CD14-positive monocyte (primary cell): ENCODE measurements at places on chromosomes 3 and 15.
A peak's percentile ranks its signal among the peaks of the same experiment; 100 is the strongest.

GRCh38 chr3:86984271-86984670 lies 6.7 kb downstream of the VGLL3 start:
- no peak for DNase-seq

DNA sequence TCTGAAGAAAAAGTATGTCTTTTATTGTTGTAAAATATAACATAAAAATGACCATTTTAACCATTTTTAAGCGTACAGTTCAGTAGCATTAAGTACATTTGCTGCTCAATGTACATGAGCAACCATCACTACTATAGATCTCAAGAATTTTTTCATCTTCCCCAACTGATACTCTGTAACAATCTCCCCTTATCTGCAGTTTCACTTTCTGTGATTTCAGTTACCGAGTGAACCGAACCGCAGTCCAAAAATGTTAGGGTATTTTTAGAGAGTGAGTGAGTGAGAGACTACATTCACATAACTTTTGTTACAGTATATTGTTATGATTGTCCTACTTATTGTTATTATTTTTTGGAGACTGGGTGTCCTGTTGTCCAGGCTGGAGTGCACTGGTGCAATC lies 9.0 kb upstream of the SLC25A26 start:
- DNase-seq = no peak

GRCh38 chr15:32872621-32873283 lies 154.9 kb downstream of the GREM1 start:
- no peak for DNase-seq

DNA sequence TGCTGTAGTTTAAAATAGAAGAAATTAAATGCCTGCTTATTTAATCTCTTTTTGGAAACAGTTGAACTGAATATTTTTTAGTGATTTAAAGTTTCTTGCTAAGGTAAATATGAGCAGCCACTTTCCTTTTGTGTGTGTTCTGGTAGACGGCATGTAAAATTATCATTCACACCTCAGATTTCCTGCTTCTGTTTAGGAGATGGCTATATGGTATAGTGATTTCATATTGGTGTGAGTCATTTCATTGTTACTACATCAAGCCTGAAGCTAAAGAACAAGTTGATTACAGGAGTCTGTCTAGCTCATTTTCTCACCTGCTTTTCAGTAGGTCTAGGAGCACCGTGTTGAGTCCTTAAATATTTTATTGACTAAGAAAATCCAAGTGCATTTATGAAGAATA lies 2.2 kb downstream of the LRCH3 start:
- peak; percentile 11 for DNase-seq

GRCh38 chr3:18233987-18234716 lies 191.0 kb downstream of the SATB1 start:
- no peak for DNase-seq

GRCh38 chr15:89105147-89105546 lies 16.9 kb downstream of the ABHD2 start:
- DNase-seq = peak; percentile 40

DNA sequence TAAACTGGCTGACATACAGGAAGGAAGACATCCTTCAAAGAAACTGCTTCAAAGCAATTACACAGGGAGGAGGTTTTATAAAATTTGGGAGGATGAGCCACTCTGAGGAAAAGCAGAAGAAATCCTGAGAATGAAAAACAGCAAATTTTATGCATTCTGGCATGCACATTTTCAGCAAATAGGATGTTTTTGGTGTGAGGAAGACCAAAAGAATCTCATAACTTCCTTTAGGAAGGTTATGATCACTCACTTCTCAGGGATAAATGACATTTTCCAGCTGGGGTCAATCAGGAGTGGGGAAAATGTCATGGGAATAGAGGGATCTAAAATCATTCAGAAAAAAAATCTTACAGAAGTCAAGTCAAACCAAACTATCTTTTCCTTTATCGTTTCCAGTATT lies 371.7 kb upstream of the CNTN6 start:
- no peak for DNase-seq

- DNase-seq = no peak
Observed at GRCh38 chr3:107063351-107063750, 313.9 kb upstream of the CCDC54 start.

GRCh38 chr3:10932596-10932995 lies 60.0 kb upstream of the SLC6A1 start:
- no peak for DNase-seq

DNA sequence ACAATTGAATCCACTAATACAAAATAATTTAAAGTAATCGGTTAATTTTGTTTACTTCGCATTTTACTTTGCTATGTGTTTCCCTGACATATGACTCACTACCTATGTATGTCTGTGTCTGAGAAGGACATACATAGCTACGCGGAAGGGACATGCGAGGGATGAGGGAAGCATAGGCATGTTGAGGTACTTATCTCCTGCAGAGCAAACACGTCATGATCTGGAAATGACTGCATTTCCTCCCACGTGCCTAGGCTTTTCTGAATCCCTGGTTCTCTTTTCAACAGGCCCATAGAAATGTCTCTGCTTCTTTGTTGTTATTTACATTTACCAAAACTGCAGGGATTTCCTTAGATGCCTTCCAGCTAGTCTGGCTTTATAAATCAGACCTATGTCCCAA lies 27.5 kb downstream of the ALCAM start:
- DNase-seq = no peak

DNA sequence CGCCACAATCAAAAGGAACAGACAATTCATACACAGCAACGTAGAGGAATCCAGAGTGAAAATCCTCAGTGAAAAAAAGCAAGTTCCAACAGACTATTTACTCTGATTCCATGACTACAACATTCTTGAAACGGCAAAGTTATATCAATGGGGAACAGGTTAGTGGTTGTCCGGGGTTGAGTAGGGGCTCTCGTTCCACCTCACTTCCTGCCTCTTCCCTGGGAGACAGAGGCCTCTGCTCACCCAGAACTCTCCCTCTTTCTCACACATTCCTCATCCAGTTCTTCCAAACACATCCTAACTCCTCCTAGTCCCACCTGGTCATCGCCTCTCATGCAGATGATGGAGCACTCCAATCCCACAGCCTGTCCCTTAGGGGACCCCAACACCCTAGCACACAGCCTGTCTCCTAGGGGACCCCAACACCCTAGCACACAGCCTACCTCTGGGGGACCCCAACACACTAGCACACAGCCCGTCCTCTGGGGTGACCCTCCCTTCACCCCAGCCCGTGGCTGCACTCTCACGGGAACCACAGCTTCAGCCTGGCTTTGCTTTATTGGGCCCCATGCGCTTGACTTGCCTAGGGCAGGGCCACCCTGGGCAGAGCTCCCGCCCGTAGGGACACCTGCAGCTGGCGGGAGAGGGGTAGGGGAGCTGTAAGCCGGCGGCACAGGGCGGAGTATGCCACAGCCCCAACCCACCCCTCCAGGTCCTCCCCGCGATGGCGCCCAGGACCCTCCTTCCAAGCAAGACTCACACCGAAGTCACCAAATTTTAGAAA lies 5.2 kb downstream of the OCA2 start:
- no peak for DNase-seq

DNA sequence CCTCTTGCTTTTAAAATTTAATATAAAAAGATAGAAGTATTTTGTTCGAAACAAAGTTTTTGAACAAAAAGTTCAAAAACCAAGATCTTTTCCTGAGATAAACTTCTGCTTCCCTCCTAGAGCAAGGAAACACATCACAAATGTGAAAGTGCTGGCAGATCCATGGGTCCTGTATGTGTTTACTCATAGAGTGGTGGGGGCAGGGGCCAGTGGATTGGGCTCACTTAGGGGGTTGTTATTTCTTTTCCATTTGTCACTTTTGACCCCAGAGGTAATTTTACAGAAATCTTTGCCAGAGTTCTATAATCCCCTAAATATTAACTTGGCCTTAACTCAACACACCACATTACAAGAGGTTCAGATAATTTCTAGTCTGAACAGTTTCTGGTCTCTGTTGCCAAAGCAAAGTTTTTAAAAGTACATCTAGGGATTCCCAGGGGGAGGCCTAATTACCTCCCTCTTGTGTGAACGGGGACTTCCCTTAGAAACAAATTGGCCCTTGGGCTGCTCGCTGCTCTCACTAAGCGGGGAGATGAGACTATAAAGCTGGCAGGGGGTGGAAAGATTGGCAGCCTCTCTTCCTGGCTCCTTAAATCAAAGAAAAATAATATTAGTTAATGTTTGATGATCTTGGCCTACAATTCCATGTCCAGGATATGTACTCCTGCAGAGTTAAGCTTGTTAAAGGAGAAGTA lies 66.8 kb upstream of the PTX3 start:
- no peak for DNase-seq

DNA sequence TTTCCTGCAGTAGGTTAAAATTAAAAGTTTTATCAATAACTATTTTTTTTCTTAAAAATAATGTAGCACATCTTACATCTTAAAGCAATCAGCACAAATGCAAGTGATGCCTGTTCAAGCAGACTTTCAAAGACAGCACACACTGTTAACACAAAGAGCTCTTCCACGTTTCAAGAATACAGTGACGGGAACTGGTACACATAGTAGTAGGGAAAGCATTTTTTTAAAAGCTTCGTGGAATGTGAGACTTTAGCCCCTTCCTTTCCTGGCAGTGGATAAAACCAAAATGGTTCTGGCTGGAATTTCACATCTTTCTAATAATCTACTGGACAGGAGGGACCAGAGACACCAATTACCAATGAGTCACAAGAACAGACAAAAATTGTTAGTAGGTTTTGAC lies 33.5 kb upstream of the SLC2A2 start:
- DNase-seq = no peak

GRCh38 chr3:161163297-161163696 lies 57.8 kb upstream of the NMD3 start:
- DNase-seq = no peak

DNA sequence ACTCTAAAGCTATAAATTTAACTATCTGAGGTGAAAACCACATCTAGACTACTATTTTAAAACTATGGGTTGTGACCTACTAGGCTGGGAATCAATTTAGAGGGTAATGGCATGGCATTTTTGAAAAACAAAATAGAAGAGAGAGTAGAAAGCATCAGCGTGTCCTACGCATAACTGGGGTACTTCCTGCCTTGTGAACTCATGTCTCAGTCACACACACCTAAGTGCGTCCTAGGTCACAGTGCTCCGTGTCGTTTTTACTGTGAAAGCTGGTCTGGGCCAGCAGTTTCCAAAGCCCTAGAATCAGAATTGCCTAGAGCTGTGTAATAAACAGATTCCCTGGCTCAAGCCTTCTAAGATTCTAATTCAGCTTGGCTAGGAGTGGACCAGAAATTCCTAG lies 32.3 kb downstream of the RFT1 start:
- no peak for DNase-seq

GRCh38 chr15:37100966-37101215 lies 542 bp upstream of the MEIS2 start:
- no peak for DNase-seq

GRCh38 chr15:39393575-39394335 lies 187.1 kb upstream of the THBS1 start:
- no peak for DNase-seq

GRCh38 chr3:50132421-50133282 lies 22.5 kb upstream of the SEMA3F start:
- DNase-seq = no peak

GRCh38 chr15:74801311-74801997 lies 11.2 kb upstream of the LMAN1L start:
- DNase-seq = no peak

GRCh38 chr3:64395490-64395889 lies 170.2 kb upstream of the PRICKLE2 start:
- no peak for DNase-seq

DNA sequence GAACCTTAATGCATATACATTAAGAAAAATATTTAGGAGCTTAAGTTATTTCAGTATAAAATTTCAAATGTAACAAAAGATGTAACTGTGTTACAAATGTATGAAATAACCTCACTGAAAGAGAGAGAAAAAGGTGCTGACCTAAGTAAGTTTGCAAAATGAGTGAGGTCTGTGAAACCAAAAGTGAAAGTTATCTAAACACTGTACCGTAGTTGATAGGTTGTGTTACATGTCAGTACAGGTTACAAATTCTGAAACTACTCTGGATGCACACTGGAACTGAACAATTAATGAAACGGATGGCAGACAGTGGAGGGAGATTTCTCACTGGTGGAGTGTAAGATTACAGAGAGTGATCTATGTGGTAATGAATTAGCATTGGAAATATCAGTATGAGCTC lies 420.7 kb downstream of the ZNF385D start:
- no peak for DNase-seq

GRCh38 chr3:5195605-5196004 lies 8.1 kb downstream of the EDEM1 start:
- DNase-seq = peak; percentile 88

- DNase-seq = no peak
Observed at GRCh38 chr3:133463347-133463860, 63.5 kb downstream of the BFSP2 start.

- DNase-seq = no peak
Observed at GRCh38 chr15:47500842-47501241, 216.5 kb upstream of the SEMA6D start.

DNA sequence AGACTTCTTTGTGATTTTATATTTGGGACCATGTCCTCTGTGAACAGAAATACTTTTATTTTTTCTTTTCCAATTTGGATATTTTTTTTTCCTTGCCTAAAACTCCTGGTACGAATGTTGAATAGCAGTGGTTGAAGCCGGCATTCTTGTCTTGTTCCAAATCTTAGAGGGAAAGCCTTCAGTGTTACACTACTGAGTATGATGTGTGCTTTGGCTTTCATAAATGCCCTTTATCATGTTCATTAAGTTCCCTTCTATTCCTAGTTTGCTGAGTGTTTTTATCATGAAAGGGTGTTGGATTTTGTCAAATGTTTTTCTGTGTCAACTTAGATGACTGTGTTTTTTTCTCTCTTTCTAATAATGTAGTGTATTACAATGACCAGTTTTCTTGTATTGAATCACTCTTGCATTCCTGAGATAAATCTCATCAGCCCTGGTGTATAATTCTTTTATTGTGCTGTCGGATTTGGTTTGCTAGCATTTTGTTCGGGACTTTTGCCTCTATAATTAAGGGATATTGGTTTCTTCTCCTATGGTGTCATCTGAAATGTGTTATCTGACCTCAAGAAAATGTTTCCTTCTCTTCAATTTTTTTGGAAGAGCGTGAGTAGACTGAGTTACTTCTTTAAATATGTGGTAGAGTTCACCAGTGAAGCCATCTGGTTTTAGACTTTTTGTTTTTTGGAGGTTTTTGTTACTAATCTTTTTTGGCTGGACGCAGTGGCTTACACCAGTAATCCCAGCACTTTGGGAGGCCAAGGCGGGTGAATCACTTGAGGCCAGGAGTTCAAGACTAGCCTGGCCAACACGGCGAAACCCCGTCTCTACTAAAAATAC lies 33.3 kb downstream of the MAP1A start:
- no peak for DNase-seq

DNA sequence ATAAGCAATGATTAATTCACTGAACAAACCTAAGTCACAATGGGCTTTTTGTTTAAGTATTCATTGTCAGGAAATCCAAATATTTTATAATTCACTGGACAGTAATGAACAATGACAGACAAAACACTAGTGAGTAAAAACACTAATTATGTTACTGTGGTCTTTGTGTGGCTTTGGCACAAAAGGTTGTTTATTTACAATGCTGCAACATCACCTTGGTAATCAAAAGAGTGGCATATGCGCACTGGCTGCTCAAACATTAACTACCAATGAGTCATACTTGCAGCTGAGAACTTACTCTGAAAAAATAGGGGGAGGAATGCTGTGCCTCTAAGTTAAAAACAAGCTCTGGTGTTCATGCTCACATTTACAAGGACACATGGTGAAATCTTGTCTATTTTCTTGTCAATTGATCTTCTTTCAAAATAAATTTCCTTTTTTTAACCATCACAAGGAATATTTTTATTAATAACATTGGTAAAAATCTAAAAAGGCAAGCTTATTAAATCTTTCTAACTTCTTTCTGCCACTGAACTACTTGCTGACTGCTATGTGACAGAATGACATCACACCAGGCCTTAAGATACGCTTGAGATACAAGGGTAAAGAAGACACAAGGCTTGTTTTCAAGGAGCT lies 85.2 kb upstream of the PPIB start:
- DNase-seq = peak; percentile 20
